ENCODE measurements at places on chromosomes 2 and 18.

DNA sequence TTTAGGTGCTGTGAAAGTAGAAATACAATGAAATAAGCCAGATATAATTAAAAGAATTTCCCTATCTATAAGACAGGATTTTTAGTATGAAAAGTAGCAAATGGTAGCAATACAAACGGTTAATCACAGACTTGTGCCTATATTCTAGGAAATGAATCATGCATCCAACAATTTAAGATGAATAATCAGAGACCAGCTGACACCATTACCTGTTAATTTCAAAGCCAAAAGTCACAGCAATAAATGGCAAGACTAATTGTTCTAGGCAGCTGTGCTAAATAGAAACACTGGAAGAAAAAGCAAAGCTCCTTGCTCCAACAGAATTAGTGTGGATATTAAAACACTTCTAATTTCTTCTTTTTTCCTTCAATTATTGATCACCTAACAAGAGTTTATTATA lies 35.1 kb upstream of the MPP4 start:
- no peak for DNase-seq

DNA sequence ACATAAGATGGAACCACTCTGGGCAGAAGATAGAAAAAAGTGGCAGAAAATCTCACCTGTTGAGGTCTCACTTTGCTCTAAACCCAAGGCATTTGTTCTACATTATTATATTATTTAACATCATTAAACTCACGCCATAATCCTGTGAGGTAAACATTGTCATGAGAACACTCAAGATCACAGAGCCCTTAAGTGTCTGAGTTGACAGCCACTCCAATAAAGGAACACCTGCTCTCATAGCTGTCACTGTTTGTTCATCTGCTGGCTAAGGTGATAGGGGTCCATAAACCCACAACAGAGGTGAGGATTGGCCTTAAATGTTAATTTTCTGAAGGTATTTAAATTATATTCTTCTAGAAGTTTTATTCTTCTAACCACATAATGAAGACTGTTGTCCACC lies 439.7 kb downstream of the RIT2 start:
- DNase-seq: no peak

- DNase-seq: no peak
Observed at GRCh38 chr2:24580561-24580960, 89.5 kb downstream of the NCOA1 start.

DNA sequence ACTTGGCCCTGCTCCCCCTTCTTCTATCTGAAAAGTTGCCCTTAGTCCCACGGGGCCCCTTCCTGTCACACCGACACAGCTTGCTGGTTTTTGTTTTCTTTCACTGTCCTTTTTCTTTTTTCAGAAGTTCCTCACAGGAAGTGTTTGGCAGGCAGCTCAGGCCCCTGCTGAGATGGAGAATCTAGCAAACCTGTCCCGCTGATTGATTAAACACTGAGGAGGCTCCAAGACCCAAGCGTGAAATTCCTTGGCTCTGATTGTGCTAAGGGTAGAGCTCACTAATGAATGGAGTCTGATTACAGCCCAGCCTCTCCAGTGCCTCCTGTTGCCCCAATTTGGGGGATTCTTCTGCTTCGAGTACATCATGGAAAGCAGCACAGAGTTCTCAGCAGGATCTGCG lies 365.9 kb upstream of the MEX3C start:
- no peak for DNase-seq

DNA sequence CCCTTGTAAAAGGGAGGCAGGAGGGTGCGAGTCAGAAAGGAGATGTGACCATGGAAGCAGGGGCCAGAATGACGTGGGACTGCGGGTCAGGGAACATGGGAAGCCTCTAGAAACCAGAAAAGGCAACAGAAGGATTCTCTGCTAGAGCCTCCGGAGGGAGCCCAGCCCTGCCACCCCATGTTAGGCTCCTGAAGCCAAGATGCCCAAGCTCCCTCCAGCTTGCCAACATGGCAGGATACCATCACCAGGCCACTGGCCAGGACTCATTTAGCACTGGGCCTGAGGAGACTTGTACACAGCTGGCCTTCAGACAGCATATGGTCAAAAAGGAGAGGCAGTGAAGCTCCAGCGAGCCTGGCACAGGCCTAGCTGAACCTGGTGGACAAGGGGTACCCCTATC lies 5.6 kb downstream of the TMEM247 start:
- DNase-seq: no peak
